Right kidney (tissue), 9 donors: ENCODE measurements at places on chromosomes 6 and 20.

DNA sequence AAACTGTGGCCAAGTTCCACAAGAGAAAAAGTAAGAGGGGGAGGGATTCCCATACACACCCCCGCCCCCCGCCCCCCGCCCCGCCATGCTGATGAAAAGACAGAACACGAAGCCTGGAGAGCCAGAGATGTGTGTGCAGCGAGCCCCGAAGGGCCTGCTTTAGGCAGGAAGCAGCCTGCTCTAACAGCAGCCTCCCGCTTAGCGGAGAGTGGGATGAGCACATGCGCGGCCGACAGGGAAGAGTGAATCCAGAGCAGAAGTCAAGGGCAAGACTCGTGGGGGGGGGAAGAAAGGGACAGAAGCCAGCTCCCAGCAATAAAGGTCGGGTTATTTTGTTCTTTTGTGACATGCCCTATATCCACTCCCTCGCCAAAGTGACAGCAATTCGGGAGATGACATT is 67.2 kb upstream of the PTGIS start:
- peak; percentile 44 for DNase-seq

DNA sequence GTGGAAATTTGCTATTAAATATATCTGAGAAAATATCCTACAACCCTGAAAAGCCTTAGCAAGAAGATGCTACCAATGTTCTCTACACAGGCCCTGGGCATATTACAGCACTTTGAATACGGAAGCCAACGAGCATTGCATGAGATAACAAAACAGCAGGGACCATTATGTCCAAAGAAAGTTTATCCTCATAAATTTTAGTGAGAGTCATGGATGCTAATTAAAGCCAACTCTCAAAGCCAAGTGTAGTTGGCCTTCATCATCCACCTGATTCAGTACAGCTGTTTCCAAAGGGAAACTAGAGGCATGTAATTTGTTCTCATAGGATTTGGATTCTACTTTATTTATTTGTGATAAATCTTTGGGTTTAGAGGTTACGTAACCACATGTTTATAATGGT is 564.8 kb downstream of the RFPL4B start:
- DNase-seq, result no peak

- DNase-seq, result no peak
Observed at GRCh38 chr20:19019734-19020364, 192.6 kb upstream of the SLC24A3 start.

GRCh38 chr6:163888030-163888819 is 473.7 kb downstream of the QKI start:
- no peak for DNase-seq

DNA sequence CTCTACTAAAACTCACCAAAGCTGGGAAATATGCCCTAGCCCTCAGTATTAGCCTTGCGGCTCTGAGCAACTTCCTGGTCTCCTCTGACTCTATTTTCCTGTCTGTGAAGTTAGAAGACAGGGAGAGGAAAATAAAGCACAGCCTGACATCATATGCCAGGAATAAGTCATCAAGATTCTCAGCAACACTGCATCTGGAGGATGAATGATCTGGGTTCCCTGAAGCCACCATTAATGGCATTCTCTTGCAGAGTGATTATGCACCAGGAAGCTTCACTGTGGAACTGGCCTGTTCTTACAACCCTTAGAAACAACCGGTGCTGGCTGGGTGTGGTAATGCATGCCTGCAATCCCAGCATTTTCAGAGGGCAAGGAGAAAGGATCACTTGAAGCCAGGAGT is 12.4 kb downstream of the ADGRF5 start:
- no peak for DNase-seq

DNA sequence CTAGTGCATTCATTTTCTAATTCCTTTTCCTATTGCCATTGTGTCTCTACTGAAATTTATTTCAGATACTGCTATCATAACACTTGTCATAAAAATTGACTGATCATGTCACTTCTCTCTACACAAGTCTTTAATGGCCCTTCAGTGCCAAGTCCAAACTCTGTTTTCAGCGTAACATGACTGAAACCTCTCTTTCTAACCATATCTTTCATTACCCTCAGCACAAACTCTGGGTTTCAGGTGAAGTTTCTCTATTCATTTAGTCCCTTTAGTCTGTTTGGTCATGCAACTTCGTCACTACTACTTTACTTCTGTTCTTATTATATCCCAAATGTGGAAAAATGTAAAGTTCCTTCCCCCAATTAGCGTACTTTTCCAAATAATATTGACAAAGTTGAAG is 234.9 kb downstream of the OGFRL1 start:
- DNase-seq, result no peak

GRCh38 chr20:54995011-54995410 is 519.6 kb downstream of the DOK5 start:
- no peak for DNase-seq

GRCh38 chr6:137224799-137225198 is 5.6 kb upstream of the IFNGR1 start:
- DNase-seq, result no peak
